ENCODE measurements at places on chromosomes 7 and 10.

GRCh38 chr7:133552079-133552478, 299.2 kb downstream of the EXOC4 start:
- DNase-seq = no peak

GRCh38 chr10:130243015-130243414, 106.8 kb downstream of the GLRX3 start:
- DNase-seq = no peak

DNA sequence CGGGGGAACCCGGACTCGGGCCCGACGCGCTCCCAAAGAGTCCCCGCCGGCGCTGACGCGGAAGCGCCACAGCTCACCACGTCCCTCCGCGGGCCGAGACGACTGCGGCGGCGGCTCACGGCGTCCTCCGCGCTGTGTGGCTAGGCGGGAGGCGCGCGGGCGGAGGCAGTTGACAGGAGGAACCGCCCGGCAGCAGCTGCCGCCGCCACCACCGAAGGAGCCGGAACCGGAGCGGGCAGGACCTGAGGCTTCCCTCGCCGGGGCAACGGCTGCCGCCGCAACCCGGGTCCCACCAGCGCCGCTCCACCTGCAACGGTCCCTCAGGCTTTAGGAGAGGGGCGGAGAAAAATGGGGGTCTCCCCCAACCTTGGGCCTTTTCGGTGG, 334 bp downstream of the ZNF800 start:
- DNase-seq = no peak

- DNase-seq = no peak
Measured at GRCh38 chr7:28840592-28840995, 117.5 kb downstream of the TRIL start.

- DNase-seq = no peak
Measured at GRCh38 chr7:150388709-150389531, 9.8 kb downstream of the ZNF775 start.

GRCh38 chr10:77210645-77211044, 427.0 kb downstream of the KCNMA1 start:
- no peak for DNase-seq

DNA sequence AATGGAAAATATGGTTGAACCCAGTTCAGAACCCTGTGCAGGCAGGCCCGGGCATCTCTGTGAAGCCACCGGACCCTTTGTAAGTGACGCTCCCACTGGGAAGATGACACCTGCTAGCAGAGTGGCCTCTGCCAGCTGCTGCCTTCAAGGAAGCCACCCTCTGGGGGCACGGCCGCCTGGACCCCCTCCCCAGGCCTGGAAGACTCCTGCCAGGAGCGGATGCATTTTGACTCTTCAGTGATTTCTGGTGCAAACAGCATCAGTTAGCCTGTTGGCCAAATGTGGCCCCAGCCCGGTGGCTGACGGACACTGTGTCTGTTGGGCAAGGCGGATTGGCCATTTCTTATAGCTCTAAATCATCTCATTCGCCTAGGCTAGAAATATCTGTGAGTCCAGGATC, 514.1 kb upstream of the FOXK1 start:
- no peak for DNase-seq

DNA sequence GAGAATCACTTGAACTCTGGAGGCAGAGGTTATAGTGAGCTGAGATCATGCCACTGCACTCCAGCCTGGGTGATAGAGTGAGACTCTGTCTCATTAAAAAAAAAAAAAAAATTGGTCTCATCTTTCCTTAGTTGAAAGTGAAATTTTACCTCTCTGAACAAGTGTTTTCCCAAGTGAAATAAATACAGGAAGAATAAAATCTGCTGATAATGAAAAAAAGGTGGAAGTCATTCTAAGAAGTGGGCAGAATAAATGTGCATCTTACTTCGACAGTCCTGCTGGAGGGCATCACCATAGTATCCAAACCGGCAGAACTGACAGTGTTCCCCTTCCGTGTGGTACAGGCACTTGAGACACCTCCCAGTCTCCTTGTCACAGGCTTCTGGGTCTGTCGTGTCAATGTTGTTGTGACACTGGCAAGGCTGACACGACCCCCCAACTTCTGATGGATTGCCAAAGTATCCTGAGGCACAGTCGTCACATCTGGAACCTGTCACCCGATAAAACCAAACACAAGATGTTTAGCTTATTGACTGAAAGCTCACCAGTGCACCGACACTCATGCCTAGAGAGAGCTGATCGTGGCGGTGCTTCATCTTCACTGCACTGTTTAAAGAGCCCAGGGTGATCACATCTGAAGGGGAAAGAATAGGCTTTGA, 49.6 kb downstream of the LAMB1 start:
- no peak for DNase-seq
